ENCODE measurements at places on chromosomes 3 and 15. TPM values are rescaled to one million over a fixed set of nuclear protein-coding genes. Genes with fewer than 3 reads are reported as not detected.

GRCh38 chr3:99823723-99824711 lies 6.4 kb downstream of the CMSS1 start:
- DNase-seq: no peak

DNA sequence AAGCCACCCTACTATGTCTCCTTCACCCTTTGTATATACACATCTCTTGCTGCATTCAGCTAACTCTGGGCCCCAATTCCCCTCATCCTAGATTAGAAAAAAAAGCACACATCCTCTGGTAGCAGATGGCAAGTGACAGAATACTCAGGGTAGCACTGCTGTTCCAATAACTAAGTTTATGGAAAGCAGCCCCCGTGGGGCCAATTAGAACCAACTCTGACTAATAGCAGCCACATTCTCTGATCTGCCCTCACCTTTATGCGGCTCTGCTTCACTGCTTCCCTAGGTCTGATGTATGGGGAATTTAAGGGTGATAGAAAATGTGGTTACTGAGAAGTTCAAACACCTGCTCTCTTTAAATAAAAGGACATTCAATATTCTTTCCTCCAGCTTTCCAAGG lies 74.9 kb upstream of the SETMAR start:
- DNase-seq: no peak

GRCh38 chr3:198062068-198062465 lies 102.0 kb downstream of the LMLN start:
- DNase-seq: no peak

DNA sequence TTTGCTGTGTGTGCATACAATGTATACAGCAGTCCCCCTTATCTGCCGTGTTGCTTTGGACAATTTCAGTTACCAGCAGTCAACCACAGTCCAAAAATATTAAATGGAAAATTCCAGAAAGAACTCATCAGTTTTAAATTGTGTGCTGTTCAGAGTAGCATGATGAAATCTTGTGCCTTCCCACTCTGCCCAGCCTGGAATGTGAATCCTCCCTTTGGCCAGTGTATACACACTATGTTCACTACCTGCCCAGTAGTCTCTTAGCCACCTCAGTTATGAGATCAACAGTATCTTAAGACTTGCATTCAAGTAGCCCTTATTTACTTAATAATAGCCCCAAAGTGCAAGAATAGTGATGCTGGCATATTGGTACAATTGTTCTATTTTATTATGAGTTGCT lies 133.6 kb upstream of the ABHD17C start:
- no peak for DNase-seq

MOBP gene
- 0.05 TPM for total RNA-seq

HAPLN3 gene
- 6.6 TPM for total RNA-seq

CGNL1 gene
- 31.7 TPM for total RNA-seq

DNA sequence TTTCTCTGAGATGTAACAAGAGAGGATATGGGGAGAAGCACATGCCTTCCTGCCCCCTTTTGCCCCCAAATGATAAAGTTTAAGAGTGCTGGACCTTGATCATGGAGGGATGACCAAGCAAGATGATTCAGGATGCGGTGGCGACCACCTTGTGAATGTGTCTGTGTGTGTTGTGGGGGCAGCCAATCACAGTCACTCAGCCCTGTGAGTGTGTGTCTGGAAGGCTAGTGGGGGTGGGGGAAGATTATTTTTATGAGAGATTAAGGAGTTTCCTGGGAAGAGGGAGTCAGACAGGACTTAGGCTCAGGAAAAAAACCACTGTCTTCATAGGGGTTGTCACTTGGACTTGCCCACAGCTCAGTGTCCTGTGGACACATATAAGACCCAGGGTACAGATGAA lies 57.8 kb upstream of the KY start:
- DNase-seq: no peak

GRCh38 chr15:92600856-92601255 lies 54.7 kb downstream of the FAM174B start:
- DNase-seq: no peak

DNA sequence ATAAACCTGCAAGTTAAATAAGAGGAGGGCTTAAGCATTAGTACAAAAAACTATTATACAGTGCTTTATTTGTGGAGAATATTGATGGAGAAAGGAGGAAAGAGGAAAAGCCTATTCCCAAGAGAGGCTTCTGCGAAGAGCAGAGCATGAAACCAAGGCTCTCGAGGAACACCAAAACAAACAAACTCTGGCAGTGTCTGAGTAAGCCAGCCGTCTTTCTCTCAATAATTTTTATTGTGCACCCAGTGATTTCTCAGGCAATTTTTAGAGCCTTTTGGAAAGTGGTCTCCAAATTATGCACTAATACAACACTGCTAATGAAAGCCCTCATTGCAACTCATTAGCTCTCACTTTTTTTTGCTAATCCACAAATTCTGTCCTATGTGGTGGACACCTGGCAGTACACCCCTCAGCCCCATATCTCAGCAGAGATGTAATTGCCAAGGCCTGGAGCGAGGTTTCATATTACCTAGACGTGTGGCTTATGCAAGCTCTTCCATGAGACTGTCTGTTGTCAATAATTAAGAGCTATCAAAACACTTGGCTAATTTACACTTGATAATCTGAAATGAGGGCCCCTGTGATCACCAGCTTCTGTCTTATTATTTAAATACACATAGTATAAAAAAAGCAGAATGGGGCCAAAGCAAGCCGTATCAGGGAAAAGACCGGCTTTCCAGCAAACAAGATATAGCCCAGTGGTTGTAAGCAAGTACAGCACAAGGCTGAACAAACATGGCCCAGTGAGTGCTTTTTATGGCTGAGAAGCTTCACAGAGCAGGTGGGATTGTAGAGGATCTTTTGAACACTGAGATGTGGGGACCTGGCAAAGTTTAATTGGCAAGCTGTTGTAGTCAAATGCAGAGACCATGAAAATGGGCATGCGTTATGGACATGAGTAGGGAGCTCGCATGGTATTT lies 216.9 kb downstream of the ROBO2 start:
- no peak for DNase-seq

GRCh38 chr3:187183210-187183862 lies 13.9 kb upstream of the RTP1 start:
- no peak for DNase-seq

GRCh38 chr15:63357061-63357460 lies 24.6 kb downstream of the CA12 start:
- DNase-seq: no peak

- no peak for DNase-seq
Measured at GRCh38 chr3:38043486-38043885, 4.5 kb downstream of the DLEC1 start.

DNA sequence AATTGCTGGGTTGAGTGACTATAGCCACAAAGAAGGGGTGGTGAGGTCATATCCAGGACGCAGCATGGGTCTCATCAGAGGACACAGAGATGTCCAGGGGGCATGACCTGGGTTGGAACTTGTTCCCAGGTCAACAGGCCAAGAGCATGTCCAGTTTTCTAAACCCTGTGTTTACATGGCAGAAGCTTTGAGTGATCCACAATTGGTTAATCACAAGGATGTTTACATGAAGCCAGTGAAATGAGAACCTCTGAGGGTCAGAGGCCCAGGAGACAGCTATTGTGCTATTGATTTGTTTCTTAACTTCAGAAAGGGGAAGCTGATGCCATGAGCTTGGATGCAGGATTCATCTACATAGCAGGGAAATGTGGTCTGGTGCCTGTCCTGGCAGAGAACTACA lies 42.2 kb upstream of the TOPBP1 start:
- no peak for DNase-seq

DNA sequence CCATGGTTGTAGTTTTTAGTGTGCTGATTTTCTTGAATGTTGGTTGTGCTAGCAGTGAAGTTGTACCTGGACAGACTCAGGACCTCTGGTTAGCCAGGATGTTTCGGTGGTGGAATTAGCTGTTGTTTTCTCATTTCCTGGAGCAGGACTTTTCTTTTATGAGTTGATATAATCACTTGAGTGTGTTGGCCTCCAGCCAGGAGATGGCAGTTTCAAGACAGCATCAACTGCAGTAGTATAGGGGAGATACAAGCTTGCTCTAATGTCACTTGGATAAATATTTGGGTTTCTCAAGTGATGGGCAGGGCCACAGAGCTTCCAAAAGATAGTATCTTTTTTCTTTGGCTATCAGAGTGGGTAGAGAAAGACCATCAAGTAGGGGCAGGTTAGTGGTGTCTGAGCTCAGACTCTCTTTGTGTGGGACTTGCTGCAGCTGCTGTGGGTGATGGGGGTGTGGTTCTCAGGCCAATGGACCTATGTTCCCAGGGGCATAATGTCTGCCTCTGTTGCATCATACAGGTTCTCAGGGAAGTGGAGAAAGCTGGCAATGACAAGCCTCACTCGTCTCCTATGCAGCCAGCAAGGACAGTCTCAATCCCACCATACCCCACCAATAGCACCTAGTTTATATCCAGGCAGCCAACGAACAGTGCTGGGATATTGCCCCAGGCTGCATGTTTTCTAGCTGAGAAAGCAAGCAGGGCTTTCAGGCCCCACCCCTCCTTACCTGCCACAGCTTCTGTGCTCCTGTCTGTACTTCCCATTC lies 14.6 kb upstream of the OR5K2 start:
- no peak for DNase-seq

DNA sequence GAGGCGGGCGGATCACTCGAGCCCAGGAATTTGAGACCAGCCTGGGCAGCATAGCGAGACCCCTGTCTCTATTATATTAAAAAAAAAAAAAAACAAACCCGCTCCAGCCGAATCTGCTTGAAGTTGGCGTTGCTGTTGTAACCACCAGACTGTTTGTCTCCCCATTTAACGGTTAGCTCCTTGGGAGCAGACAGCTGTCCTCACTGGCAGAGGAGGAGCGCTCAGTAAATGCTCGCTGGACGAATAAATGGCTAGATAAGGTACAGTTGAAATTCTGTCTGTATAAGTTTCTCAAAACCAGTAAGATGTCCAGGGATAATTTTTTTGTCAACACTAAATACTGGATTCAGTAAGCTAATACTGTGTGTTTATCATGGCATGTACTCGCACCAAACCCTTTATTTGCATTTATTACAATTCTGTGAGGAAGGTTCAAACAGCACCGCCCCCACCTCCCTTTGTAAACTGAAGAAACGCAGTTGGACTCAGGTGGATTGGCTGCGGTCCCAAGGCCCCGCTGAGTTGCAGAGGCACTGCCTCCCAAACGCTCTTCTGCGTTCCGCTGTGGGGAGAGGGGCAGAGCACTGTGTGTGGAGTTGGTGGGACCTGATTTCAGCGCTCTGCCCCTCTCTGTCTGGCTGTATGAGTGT lies 1.1 kb downstream of the RCCD1 start:
- DNase-seq: no peak

ITIH3 gene
- total RNA-seq: 1.4 TPM

MRAS gene
- 22.9 TPM for total RNA-seq

GOLGA6D gene
- total RNA-seq: not detected

CLSTN2 gene
- 4.9 TPM for total RNA-seq

- no peak for DNase-seq
Measured at GRCh38 chr3:142641504-142641903, 45.3 kb downstream of the PLS1 start.

KBTBD8 gene
- total RNA-seq: 3.8 TPM

SEC62 gene
- 78.9 TPM for total RNA-seq

GRCh38 chr3:23667536-23668429 lies 138.0 kb upstream of the UBE2E1 start:
- no peak for DNase-seq

SLC15A2 gene
- 14.0 TPM for total RNA-seq

DNA sequence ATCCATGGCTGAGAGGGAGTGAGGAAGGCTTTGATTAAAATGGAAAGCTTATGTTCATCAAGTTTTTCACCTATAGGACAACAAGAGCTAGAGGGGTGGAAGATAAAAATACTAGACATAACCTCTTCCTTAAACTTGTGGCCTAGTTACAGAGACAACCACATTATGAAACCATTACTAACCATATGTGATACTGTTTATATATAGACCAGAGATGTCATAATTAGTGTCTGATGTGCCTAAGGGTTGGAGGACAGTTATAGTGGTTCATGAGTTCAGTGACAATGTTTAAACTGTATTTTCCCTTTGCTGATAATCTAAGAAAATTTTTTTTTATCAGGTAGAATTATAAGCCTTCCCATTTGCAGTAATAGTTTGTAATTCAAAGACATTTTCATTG lies 23.7 kb downstream of the PHLDB2 start:
- DNase-seq: no peak

DNA sequence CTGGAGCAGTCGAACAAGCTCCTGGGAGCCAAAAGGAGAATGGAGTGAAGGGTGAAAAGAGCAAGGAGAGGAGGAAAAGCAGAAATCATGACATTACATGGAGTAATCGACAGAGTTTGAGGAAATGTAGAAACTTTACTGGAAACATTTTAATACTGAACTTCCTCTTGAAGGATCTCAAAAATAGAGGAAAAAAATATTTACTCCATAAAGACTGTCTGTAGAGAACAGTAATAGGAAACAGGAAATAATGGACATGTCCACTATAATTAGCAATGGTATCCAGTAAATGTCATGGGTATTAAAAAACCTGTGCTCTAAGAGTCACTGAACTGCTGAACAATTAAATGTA lies 53.0 kb downstream of the TBC1D2B start:
- DNase-seq: no peak

SOX2 gene
- total RNA-seq: 3.8 TPM

PDIA3 gene
- total RNA-seq: 167 TPM

- DNase-seq: no peak
Measured at GRCh38 chr15:45719490-45719889, 84.7 kb downstream of the SQOR start.

TIMMDC1 gene
- 49.1 TPM for total RNA-seq

- DNase-seq: no peak
Measured at GRCh38 chr15:67296188-67296587, 41.6 kb downstream of the IQCH start.

- DNase-seq: no peak
Measured at GRCh38 chr3:5138214-5138981, 16.3 kb downstream of the ARL8B start.

SELENOT gene
- 76.5 TPM for total RNA-seq

DNA sequence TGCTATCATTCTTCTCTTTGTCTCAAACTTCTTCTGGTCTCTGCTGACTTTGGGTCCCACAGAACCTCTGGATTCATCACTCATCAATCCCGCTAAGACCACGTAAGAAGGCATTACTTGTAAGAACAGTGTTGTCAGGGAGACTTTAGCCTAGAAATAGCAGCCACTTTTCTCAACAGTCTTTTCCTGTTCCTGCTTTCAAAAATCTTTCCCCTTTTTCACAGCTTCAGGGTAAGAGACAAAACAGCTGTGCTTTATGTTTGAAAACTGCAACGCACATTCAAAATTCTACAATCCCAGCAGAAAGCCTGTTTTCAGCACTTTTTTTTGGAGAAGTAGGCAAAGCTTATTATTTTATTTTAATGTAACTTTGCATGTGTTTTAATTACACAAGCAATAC lies 42.0 kb upstream of the FAM98B start:
- no peak for DNase-seq

- no peak for DNase-seq
Measured at GRCh38 chr3:172513488-172513887, 9.7 kb downstream of the TNFSF10 start.

GRCh38 chr3:47121409-47121808 lies 42.5 kb downstream of the SETD2 start:
- no peak for DNase-seq
